ENCODE measurements at places on chromosomes 2 and 18. TPM values are rescaled to one million over a fixed set of nuclear protein-coding genes. Genes with fewer than 3 reads are reported as not detected.

Gene RBM44
- polyA plus RNA-seq, result 0.43 TPM

Gene NCKAP5
- polyA plus RNA-seq, result not detected

Gene ATP6V1C2
- 2.1 TPM for polyA plus RNA-seq

Gene UGT1A5
- polyA plus RNA-seq, result not detected

Gene C2orf74
- polyA plus RNA-seq, result 43.5 TPM

Gene ALLC
- not detected for polyA plus RNA-seq

Gene BMP10
- polyA plus RNA-seq, result not detected

Gene DPYSL5
- 21.7 TPM for polyA plus RNA-seq

- DNase-seq, result peak; percentile 90
These were observed at the start of gene LBH for GRCh38 chr2:30231212-30231995. TSS of gene LBH (plus strand) at chr2:30231534. CDS start at chr2:30231739, 205 bp downstream.

DNA sequence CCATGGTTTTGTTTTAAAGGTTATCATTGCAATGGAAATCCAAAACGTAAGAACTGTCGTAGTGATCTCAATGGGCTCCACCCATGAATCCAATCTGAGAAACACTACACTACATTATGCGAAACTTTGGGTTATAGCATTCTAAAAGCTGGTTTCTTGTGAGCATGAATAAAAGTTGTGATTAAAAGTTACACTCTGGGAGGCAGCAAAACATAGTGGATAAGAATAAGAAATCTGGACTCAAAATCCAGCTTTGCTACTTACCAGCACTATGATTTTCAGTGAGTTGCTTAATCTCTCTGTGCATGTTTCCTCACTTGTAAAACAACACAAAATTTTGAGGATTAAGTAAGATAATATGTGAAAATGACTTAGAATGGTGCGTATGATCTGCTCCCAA lies 25.7 kb upstream of the THOC1 start:
- no peak for DNase-seq

DNA sequence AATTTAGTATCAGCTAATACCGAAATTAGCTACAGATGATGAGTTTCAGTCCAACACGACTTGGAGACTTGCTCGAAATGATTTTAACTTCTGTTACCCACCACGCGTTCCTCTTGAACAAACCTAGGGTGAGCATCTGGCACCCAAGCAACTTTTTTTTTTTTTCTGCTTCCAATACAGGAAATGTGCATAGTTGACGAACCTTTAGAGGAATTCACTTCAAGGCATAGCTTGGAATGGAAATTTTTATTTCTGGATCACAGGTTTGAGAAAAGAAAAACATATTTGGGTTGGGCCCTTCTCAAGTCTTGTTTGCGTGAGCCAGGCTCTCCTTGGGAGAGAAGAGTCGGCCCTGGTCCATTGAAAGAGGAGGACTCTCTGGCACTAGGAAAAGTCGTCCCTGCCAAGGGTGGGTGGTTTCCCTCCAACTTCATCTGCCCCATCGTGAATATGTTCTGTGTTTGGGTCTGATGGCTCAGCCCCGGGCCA lies 37.4 kb upstream of the RPL31 start:
- DNase-seq, result peak; percentile 63

GRCh38 chr2:185127412-185127811 lies 529.1 kb downstream of the ZNF804A start:
- no peak for DNase-seq

DNA sequence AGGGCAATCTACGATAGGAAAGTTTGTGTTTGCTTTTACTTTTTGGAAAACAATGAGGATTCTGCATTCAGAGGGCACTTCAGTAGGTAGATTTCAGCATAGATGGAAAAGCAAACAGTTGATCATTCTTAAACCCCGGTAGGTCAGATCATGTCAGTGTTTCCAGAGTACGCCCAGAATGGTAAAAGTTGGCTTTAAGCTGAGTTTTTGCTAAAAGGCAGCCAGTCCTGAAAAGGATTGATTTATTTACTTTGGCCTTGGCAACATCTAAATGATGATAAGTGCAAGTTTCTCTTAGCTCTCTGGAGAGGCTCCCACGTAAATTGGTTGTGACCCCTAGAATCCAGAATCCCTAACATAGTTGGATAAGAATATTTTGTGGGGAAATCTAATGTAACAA lies 168.0 kb downstream of the DIS3L2 start:
- no peak for DNase-seq

- peak; percentile 46 for DNase-seq
These were observed 119.0 kb upstream of the ARHGAP28 start for GRCh38 chr18:6610466-6610865.

- DNase-seq, result no peak
These were observed 23.1 kb upstream of the CHAC2 start for GRCh38 chr2:53744395-53745065.

GRCh38 chr2:120279708-120280107 lies 27.1 kb downstream of the RALB start:
- DNase-seq, result no peak

DNA sequence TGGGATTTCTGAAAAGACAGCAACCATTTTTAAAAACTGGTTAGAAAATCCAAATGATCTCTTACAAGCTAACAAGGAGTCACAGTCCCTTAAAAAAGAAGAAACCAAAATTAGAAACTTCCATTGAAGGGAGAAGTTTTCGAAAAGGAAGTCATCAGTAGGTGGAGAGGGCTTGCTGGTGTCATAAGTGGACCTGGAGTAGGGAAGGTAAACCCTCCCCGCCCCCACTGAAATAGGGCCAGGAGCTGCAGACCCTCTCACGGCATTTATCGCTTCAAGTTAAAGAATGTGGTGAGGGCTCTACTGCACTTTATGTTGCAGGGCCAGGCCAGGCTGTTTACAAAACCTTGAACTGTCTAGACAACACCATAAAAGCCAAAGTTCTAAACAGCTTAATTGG lies 2.9 kb downstream of the HOXD11 start:
- DNase-seq, result no peak

DNA sequence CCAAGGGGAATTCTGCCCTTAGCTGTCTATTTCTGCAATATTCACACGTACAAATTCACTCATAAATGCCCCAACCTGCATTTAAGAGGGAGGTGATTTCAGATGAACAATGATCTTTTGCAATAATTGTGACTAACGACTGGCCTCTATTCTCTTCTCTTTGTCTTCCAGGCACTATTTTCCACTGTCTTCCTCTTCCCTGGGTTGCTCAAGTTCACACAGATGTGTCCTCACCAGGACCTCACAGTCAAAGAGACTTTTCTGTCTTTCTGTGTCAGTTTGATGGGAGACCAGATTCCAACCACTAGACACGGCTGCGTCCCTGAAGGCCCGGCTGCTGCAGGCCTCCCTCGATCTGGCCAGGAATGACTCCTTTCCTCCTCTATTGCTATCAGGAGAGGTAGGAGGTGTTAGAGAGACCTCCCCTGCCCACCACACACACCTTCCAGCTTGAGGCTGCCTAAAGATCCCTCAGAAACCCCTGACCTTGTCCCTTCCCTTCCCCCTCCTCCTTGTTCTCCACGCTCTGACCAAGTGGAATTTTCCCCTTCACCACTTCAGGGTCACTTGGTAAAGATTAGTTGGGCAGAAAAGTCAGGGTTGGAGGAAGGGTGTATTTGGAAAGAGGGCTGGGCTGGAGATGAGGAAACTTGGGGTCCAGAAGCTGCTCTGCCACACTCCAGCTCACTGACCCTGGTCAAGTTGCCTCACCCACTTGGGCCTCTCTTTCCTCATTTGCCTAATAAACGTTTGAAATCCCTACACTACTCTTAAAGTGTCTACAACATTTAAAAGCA lies 109.2 kb upstream of the COPS8 start:
- no peak for DNase-seq

- DNase-seq, result no peak
These were observed 99.8 kb downstream of the METTL4 start for GRCh38 chr18:2471523-2471922.

DNA sequence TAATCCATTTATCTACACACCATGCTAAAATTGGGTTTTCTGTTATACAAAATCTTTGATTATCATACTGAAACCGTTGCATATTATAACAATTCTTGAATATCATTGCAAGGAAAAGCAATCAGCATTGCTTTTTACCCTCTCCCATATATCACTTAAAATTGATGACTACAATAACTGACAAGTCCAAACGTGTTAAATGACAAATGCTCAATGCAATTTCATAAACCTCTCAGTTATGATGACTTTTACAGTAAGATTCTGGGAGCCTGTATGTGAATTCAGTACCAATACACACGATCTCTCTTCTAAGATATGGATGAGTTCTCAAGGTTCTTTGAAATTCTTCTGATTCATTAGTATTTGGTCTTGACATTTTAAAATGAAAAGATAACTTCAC lies 368.5 kb upstream of the TRIB2 start:
- DNase-seq, result no peak

GRCh38 chr2:239145601-239146000 lies 255.2 kb downstream of the HDAC4 start:
- no peak for DNase-seq

DNA sequence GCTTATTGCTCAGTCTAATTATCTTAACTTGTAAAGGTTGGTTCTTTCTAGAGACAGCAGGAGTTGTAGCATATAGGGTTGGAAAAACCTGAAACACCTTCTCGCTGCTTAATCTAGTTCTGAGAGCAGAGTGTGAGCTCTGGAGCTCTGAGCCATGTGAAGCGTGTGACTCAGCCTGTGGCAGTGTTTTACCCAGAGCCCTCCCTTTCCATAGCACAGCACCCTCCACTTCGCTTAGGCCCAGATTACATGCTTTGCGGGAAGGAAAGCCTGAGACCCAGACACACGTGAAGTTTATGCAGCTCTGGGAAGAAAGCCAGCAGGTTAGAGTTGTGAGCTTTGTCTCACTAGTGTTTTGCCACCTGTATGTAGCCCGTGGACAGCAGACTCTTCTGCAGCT lies 74.5 kb downstream of the INPP4A start:
- no peak for DNase-seq

GRCh38 chr18:76562286-76563122 lies 67.5 kb upstream of the ZNF516 start:
- no peak for DNase-seq

- no peak for DNase-seq
These were observed 289.4 kb upstream of the CXCR4 start for GRCh38 chr2:136407117-136407951.

DNA sequence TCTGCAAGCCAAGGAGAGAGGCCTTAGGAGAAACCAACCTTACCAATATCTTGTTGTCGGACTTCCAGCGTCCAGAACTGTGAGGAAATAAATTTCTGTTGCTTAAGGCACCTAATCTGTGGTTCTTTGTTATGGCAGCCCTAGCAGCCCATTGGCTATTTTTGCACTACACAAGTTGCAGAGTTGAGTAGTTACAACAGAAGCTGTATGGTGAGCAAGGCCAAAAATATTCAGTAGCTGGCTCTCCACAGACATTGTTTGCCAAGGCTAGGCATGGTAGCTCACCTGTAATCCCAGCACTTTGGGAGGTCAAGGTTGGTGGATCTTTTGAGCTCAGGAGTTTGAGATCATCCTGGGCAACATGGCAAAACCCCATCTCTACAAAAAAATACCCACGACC lies 27.1 kb upstream of the SCYGR1 start:
- no peak for DNase-seq

DNA sequence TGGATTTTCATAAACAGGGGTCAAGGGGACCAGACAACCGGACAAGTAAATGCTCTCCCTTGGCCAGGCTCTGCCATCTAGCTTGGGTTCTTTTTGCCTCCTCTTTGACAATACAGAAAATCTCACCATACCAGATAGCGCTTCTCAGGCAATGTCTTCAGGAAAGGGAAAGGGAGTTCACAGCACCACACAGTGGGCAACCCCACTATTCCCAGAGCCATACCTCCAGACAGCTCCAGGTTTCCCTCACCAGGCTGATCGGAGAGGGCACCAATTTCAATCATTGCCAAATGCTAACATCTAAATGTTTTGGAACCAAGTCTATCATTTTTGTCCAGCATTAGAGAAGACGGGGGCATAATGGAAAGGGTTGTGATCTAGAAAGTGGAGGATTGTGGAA lies 28.1 kb downstream of the CCDC68 start:
- DNase-seq, result no peak

DNA sequence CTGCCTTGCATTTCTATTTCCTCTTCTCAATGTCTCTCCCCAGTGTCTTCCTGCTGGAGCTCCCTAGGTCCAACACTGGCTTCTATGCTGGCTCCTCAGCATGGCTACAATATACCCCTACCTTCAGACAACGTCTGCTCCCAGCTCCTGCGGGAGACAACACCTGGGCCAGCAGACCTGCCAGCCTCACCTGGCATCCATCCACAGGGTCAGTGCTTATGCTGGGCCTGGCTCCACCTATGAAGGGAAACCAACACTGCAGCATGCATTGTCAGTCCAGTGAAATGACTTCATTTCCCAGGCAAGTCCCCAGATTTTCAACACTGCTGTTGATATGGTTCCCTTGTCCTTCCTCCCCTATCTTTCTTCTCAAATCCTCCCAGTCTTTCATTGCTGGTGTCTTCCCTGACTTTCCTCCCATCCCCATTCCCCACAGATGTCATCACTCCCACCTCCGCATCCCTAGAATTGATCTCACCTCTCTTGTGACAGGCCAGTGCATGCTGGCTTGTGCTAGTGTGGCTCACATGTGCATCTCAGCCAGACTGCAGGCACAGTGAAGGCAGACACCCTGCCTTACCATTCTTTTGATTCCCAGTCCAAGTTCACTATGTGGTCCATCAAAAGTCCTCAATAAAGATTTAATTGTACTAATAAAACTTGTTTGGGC lies 98.0 kb downstream of the MYO5B start:
- DNase-seq, result no peak

- no peak for DNase-seq
These were observed 57.8 kb upstream of the ID2 start for GRCh38 chr2:8623958-8624591.

DNA sequence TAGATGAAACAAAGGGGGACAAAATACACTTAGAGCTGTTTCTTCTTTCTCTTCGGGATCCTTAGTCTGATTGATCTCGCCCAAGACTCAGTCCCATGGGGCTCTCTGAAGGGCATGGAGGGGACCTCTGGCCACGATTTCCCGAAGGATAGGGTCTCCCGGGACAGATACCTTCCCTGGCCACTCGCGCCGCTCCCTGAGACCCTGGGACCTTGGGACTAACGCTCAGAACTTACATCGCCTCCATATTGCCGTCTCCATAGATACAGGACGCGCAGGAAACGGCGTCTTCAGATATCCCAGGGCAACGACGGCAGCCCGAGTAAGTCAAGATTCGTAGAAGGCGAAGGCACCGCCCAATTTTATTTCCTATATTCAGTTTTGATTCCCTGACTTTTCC lies at the start of gene CFAP65:
Gene CFAP65, minus strand, starts transcription at position 265 of the 400 bp plus-strand sequence. CDS start 2,468 bp downstream, outside the sequence.
- no peak for DNase-seq

DNA sequence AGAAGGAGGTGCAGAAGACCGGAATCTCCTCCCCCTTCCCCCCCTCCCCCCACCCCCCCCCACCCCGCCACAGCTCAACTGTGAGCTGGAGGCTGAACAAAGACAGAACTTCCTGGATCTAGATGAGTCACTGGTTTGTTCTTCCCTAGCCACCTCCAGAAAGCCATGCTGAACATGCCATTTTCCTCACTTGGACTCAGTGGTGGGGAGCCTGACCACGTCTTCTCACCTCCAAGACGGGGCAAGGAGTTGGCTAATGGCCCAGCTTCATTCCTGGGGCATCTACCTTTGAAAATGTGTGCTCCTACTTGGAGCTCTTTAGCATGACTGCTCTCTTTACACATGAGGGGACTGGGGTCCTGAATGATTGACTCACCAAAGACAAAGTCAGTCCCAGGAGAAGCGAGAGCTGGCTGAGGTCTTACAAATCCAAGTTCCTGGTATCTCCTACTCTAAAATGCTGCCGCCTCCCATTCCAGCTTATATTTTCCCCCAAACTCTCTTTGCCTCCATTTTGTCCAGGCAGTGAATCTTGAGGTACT lies 22.6 kb upstream of the FZD5 start:
- DNase-seq, result no peak

GRCh38 chr18:3493501-3494244 lies 43.7 kb downstream of the TGIF1 start:
- DNase-seq, result no peak

Measured in muscle of arm (tissue), 14 donors.